Activated gamma-delta T cell (primary cell): ENCODE measurements at places on chromosomes 5 and 9.

GRCh38 chr5:72474516-72474915, 32.7 kb downstream of the ZNF366 start:
- DNase-seq, result no peak

- no peak for DNase-seq
Observed at GRCh38 chr9:14806941-14807520, 84.5 kb upstream of the CER1 start.

DNA sequence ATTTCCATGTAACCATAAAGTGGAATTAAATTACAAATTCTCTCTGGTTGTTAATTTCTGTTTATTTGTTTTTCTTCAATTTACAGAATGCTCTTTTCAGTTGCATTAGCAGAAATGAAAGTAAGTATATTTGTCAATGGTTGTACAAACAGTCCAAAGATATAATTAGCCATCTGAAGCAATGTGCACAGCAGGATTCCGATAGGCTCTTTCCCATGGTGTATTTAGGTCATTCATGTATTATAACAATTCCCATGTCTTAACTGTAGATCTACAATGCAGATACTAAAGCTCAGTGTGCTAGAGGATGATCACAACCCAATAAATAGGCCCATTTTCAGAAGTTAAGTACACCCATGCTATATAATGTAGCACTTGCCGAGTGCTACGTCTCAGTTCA, 43.8 kb downstream of the RECK start:
- no peak for DNase-seq

DNA sequence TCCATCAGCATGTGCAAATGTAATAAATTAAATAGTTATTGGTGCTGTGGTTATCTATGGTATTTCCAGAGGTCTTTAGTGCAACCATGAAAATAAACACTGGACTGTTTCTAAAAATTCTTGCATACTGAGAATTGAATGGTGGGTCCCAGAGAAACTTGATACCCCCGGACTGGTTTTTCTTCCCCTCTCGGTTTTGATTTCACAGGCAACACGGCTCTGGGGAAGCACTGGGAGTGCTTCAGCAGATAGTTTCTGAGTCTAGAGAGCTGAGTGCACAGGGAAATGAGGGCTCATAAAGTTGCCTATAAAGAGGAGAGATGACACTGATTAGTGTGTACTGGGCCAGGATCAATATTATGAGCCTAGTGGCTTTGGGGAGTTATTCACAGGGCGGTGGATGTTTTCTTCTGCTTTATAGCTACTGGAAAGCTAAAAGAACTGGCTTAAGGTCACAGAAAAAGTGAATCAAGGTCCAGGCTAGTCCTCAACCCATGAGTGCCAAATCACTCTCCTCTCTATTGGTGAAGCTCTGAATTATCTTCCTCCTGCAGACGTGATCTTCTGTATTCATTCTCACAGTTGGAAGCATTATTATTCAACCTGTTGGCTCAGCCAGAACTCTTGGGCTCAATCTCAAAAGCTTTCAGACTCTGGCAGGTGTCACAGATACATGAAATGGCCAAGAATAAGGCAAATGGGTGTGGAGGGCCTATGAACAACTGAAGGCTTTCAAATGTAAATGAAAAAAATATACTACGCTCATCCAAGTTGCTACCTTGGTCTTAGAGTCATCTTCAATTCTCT, 170.2 kb upstream of the HMHB1 start:
- no peak for DNase-seq

- DNase-seq, result no peak
Observed at GRCh38 chr5:90553711-90554110, 4.9 kb upstream of the ADGRV1 start.
